ENCODE measurements at places on chromosomes 12 and 14. TPM values are rescaled to one million over a fixed set of nuclear protein-coding genes. Genes with fewer than 3 reads are reported as not detected.
A peak's percentile ranks its signal among the peaks of the same experiment; 100 is the strongest.

GRCh38 chr14:75499084-75499875 lies 23.0 kb upstream of the BATF start:
- no peak overlapping the region for H3K4me3 ChIP-seq
- no peak overlapping the region for H3K27ac ChIP-seq
- H3K36me3 ChIP-seq: no peaks in the 10 kb centered on the region
- no peaks in the 10 kb centered on the region for H3K27me3 ChIP-seq

GRCh38 chr12:12016284-12017100 lies 54.2 kb upstream of the BCL2L14 start:
- peaks cover 11% of the 10 kb centered on the region for H3K4me1 ChIP-seq
- H3K36me3 ChIP-seq: no peaks in the 10 kb centered on the region
- no peaks in the 10 kb centered on the region for H3K27me3 ChIP-seq
- H3K27ac ChIP-seq: peak overlapping the region; percentile 41
- DNase-seq: no peak

DNA sequence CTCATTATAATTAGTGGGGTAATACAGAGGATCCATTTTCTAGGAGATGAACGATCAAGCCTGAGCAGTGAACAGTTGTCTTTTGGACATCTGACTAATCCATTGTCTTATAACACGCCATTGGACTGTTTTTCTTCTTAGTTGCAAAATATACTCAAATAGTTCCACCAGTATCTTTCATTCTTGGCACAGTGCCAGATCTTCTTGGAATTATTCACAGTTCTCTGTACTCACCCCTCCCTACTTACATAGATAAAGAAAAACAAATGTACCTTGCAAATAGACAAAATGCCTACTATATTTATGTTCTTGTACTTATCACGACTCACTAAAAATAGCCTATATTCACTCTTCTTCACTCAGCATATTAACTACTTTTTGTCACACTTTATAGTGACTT lies 3.8 kb downstream of the CBLN3 start:
- no peaks in the 10 kb centered on the region for H3K27me3 ChIP-seq
- H3K4me1 ChIP-seq: peaks cover under 1% of the 10 kb centered on the region
- no peak overlapping the region for H3K4me3 ChIP-seq
- no peak for DNase-seq

GRCh38 chr14:40232302-40232701 lies 800.1 kb upstream of the FBXO33 start:
- H3K4me1 ChIP-seq: no peaks in the 10 kb centered on the region
- H3K36me3 ChIP-seq: no peaks in the 10 kb centered on the region
- H3K4me3 ChIP-seq: no peak overlapping the region
- no peaks in the 10 kb centered on the region for H3K27me3 ChIP-seq
- no peak for DNase-seq
- H3K27ac ChIP-seq: no peak overlapping the region

GRCh38 chr12:11927286-11927935 lies 143.3 kb upstream of the BCL2L14 start:
- DNase-seq: no peak
- H3K27me3 ChIP-seq: no peaks in the 10 kb centered on the region
- no peaks in the 10 kb centered on the region for H3K36me3 ChIP-seq
- H3K4me1 ChIP-seq: no peaks in the 10 kb centered on the region
- no peak overlapping the region for H3K27ac ChIP-seq
- H3K4me3 ChIP-seq: no peak overlapping the region

- no peaks in the 10 kb centered on the region for H3K27me3 ChIP-seq
- no peak overlapping the region for H3K27ac ChIP-seq
- no peaks in the 10 kb centered on the region for H3K4me1 ChIP-seq
- no peaks in the 10 kb centered on the region for H3K36me3 ChIP-seq
- no peak for DNase-seq
These were observed 57.6 kb upstream of the SSTR1 start for GRCh38 chr14:38150075-38150474.

DNA sequence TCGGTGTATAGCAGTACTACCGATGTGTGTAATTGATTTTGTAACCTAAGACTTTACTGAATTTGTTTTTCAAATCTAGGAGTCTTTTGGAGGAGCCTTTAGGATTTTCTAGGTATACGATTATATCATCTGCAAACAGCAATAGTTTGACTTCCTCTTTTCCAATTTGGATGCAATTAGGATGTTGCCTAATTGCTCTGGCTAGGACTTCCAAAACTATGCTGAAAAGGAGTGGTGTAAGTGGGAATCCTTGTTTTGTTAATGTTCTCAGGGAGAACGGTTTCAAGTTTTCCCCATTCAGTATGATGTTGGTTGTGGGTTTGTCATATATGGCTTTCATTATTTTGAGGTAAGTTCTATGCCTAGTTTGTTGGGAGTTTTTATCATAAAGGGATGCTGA lies 171.6 kb upstream of the PDE3A start:
- no peaks in the 10 kb centered on the region for H3K27me3 ChIP-seq
- no peak for DNase-seq
- no peaks in the 10 kb centered on the region for H3K36me3 ChIP-seq
- no peak overlapping the region for H3K4me3 ChIP-seq
- H3K4me1 ChIP-seq: no peaks in the 10 kb centered on the region

GRCh38 chr12:4856596-4856995 lies 53.1 kb upstream of the KCNA1 start:
- H3K36me3 ChIP-seq: no peaks in the 10 kb centered on the region
- no peaks in the 10 kb centered on the region for H3K27me3 ChIP-seq
- DNase-seq: no peak
- H3K4me1 ChIP-seq: peaks cover 10% of the 10 kb centered on the region
- no peak overlapping the region for H3K4me3 ChIP-seq

GRCh38 chr12:6846316-6846869 lies 4.7 kb downstream of the CDCA3 start:
- no peaks in the 10 kb centered on the region for H3K27me3 ChIP-seq
- no peaks in the 10 kb centered on the region for H3K4me1 ChIP-seq
- DNase-seq: no peak
- H3K36me3 ChIP-seq: no peaks in the 10 kb centered on the region
- H3K4me3 ChIP-seq: no peak overlapping the region

DNA sequence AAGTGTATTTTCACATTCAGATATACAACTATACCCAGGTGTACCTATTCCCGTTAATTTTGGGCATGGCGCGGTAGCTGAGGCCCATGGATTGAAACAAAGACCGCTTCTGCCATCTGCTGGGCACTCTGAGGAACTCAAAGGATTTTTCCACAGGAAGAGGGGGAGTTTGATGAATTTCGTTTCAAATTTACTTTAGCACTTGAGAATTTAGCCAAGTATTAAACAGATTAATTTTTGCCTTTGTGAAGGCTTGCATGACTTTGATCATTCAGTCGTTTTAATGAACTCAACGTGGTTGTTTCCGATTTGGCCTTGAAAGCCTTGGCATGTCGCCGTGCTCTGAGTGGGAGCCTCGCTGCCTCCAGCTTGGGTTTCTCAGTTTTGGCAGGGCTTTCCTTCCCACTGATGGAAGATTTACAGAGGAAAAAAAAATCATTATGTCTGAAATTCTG lies 153.2 kb upstream of the DDHD1 start:
- no peak overlapping the region for H3K27ac ChIP-seq
- H3K4me3 ChIP-seq: peak overlapping the region; percentile 59
- H3K36me3 ChIP-seq: no peaks in the 10 kb centered on the region
- H3K4me1 ChIP-seq: no peaks in the 10 kb centered on the region
- peak; percentile 62 for DNase-seq
- H3K27me3 ChIP-seq: no peaks in the 10 kb centered on the region

DNA sequence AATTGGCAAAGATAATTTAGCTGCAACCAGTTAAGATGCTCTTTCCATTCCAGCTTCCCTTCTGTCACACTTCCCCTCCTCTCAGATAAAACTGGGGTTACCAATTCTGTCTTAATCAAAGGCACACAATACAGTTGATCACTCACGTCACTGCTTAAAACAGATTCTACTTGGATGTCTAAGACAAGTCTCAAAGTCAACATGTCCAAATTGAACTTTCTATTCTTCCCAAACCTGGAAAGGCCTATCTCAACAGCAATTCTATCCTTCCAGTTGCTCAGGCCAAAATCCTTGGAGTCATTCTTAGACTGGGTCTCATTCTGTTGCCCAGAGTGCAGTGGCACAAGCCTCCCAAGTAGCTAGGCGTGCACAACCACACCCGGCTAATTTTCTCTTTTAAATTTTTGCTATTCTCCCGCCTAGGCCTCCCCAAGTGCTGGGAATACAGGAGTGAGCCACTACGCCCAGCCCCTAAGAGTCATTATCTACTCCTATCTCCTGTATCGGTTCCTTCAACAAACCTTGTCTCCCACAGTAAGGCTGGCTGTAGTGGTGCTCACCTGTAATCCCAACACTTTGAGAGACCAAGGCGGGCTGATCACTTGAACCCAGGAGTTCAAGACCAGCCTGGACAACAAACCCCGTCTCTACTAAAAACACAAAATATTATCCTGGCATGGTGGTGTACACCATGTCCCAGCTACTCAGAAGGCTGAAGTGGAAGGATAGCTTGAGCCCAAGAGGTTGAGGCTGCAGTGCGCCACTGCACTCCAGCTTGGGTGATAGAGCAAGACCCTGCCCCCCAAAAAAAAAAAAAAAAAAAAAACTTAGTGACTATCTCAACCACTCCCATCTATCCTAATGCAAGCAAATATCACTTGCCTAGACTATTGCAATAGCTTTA lies 4.7 kb downstream of the RPS29 start:
- H3K4me1 ChIP-seq: peaks cover 27% of the 10 kb centered on the region
- H3K4me3 ChIP-seq: no peak overlapping the region
- peaks cover 47% of the 10 kb centered on the region for H3K36me3 ChIP-seq
- no peak overlapping the region for H3K27ac ChIP-seq
- H3K27me3 ChIP-seq: no peaks in the 10 kb centered on the region

DNA sequence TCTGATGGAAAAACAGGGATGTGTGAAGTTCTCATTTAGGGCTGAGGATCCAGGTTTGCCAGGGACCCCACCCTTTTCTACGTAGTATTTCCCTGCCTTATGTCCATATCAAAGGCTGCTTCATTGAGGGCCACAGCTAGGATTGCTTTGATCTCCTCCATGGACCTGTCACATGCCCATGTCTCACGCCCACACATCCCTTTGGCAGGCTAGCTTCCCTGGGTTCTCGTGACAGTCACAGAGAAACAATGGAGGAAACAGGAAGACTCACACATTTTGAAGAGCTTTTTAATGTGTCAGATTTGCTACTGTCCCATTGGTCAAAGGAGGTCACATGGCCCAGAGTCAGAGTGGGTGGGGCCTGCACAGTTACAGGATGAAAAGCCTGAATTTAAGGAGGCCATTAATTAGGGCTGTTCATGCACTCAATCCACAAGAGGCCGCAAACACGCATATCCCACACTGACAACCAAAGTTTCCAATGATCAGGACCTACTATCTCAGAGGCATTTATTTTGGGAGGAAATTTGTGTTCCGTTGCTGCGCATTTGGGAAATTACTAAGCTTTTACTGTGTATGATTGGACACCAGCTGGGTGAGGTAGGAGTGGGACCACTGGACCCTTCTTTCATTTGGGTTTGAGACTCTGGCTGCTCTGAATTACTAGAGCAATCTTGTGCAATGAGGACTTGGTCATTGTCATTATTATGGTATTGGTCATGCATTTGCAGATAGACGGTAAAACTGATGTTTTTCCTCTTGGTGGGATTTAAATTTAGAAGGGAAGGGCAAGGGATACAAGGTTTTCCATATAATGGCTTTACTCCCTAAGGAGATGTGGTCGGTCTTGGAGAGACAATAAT lies 266.2 kb downstream of the KTN1 start:
- no peak overlapping the region for H3K27ac ChIP-seq
- no peak for DNase-seq
- no peak overlapping the region for H3K4me3 ChIP-seq

DNA sequence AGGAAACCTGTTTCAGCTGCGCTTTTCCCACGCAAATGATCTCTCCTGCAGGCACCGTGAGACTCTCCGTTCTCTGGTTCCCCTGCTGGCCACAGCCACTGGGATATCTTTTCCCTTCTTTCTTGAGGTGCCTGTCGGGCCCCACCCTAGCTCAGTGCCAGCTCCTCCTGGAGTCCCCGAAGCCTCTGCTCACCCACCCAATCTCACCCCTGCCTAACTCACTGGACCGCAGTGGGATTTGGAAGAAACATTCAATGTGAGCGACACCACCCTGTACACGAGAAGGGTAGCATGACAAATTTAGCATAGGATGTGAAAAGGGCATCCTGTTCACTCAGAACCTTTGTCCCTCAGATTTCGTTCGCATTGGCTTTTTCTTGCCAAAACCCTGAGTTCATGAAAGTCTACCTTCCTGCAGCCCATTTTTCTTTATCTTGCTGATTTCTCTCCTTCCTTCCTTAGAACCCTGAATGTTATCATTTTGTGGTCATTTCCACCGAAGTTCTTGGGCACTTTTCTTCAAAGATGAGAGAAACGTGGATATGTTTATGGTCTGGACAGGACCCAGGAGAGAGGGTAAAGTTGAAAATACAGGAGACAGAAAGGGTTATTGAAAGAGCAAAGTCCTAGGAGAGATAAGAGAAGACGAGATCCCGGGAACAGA lies 63.6 kb upstream of the ELK3 start:
- H3K4me3 ChIP-seq: no peak overlapping the region
- H3K4me1 ChIP-seq: no peaks in the 10 kb centered on the region
- H3K27ac ChIP-seq: no peak overlapping the region

- peaks cover 56% of the 10 kb centered on the region for H3K4me1 ChIP-seq
- DNase-seq: no peak
- no peaks in the 10 kb centered on the region for H3K27me3 ChIP-seq
- H3K4me3 ChIP-seq: no peak overlapping the region
- H3K36me3 ChIP-seq: peaks cover 21% of the 10 kb centered on the region
These were observed 36.8 kb downstream of the SH2B3 start for GRCh38 chr12:111442301-111443045.

DNA sequence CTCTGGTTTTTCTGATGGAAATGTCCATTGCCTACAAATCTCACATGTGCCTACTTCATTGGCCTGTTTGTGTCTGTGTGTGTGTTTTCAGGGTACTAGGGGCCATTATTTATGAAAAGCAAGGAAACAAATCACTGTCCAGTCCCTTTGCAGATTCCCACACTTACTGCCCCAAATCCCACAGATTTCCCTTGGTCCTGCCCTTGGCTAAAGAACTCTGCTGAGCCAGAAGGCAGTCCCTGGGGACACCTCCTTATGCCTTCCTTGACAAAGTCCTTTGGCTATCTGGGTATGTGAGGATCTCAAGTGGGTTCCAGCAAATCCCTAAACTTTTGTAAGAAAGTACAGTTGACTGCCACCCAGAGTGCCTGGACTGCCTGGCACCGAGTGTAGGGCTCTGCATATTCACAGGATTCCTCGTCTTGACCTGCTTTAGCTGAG lies 388.1 kb downstream of the BCAT1 start:
- H3K4me3 ChIP-seq: peak overlapping the region; percentile 70
- DNase-seq: no peak
- H3K27me3 ChIP-seq: peaks cover 7% of the 10 kb centered on the region
- no peaks in the 10 kb centered on the region for H3K36me3 ChIP-seq
- peak overlapping the region; percentile 50 for H3K27ac ChIP-seq

DNA sequence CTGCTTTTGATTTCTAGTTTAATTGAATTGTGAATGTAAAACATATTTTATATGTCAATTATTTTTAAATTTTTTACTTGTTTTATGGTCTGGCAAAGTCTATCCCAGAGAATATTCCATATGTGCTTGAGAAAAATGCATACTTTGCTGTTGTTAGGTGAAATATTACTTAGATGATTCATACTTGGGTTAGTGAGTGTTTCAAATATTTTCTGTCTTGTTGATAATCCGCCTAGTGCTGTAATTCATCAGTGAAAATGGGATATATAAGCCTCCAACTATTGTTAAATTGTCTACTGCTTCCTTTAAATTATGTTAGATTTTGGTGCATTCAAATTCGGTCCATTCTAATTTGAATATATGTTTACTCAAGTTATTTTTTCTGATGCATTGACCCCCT lies 395.5 kb downstream of the LRFN5 start:
- H3K36me3 ChIP-seq: no peaks in the 10 kb centered on the region
- no peaks in the 10 kb centered on the region for H3K4me1 ChIP-seq
- H3K4me3 ChIP-seq: no peak overlapping the region
- H3K27me3 ChIP-seq: no peaks in the 10 kb centered on the region
- DNase-seq: no peak

Gene MSI1
- total RNA-seq: not detected

Gene PTGER2
- 0.26 TPM for total RNA-seq

Gene PTPRQ
- total RNA-seq: 0.91 TPM

Gene CLEC4A
- total RNA-seq: not detected

All from psoas muscle (tissue), 8 donors.